Aorta (tissue), 5 donors: ENCODE measurements at places on chromosomes 11 and 22.

- DNase-seq, result no peak
Measured at GRCh38 chr11:48079596-48079995, 99.2 kb downstream of the PTPRJ start.

GRCh38 chr11:109553284-109553683, 131.3 kb downstream of the C11orf87 start:
- DNase-seq, result no peak

DNA sequence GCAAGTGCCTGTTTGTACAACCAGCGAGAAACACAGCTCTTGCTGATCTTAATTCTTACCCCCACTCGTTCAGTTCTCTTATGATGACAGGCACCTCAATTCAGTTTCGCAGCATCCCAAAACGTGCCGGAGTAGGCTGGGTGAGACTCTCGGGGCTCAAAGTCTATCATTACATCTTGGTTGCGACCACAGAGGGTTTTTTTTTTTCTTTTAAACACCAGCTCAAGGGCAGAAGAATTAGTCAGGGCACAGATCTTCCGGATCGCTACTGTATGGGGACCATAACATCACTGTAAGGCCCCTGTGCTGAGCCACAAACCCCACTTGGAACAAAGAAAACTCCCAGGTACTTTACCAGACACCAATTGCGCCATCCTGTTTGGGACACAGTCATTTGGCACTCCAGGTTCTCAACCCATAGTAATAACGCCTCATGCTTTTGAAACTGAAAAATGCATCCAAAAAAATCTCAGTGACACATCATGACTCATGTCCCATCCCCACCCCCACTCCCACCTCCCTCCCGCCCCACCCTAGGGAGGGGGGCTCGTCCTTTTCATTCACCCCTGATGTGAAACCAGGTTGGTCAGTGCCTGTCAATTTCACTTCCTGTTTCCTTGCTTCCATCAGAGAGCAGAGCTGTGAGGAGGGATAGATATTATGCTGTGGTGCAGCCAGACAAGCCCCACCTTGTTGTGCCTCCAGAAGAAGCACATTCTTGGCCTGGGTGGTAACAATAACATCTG, 41.0 kb upstream of the CD5 start:
- no peak for DNase-seq

DNA sequence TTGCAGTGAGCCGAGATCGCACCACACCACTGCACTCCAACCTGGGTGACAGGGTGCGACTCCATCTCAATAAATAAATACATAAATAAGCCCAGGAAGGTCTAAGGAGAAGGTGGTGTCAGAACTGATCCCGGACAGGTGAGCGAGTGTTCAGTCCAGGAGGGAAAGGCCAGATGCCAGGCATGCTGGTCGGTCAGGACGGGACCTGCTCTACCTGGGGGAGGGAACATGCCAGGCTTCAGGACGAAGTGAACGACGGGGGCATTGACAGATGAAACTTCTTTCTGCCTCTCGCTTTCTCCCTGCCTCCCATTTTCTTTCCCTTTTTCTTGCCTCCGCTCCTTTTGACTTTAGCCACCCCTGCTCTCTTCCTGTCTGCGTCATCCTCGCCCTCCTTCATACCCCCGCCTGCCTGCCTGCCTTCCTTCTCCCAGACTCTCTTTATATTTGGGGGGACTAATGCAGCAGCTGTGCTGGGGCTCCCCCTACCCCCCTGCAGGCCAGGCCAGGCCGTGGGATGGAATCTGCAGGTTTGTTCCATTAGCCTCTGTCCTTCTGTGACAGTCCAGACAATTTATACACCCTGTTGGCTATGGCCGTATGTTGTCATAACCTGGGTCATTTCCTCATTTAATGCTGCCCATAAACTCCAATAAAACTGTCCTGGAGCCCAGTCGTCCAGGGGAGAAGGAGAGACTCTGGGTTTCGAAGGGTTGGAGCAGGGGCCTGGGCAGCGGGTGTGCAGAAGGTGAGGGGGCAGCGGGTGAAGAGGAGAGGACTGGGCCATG, 209.2 kb upstream of the TBCEL start:
- DNase-seq, result no peak

DNA sequence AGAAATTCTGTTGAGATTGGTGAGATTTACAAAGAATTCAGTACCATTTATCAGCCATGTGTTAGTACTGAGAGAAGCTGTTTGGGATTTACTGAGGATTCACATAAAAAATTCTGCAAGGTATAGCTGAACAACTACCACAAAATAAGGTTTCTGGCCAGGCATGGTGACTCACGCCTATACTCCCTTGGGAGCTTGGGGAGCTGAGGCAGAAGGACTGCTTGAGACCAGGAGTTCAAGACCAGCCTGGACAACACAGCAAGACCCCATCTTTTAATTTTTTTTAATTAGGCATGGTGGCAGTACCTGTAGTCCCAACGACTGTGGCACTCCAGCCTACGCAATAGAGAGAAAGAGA, 86.7 kb downstream of the SIK3 start:
- DNase-seq, result no peak

GRCh38 chr11:82045748-82046457, 687.8 kb downstream of the FAM181B start:
- no peak for DNase-seq

DNA sequence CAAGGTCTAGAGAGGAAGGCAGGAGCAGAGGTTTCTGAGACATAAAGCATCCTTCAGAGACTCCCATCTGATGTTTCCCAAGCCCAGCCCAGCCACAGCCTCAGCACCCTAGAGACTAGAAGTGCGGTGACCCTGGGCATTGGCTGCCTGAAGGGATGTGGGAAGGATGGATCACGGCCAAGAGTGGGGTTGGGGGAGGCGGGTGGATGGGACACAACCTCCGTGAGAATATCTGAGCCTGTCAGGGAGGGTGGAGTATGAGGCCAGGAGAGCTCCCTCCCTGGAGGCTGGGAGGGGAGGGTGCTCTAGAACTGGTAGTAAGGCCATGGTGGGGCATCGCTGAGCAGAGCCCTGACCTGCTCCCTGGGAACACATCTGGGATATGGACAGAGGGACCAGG, 71.4 kb downstream of the CSNK2A3 start:
- no peak for DNase-seq

GRCh38 chr11:7890417-7891172, 40.5 kb downstream of the OR10A6 start:
- no peak for DNase-seq

GRCh38 chr22:39859903-39860588, 33.5 kb downstream of the ENTHD1 start:
- DNase-seq, result no peak
